Activated T-cell treated with anti-CD3 and anti-CD28 coated beads for 24 hours (primary cell): ENCODE measurements at places on chromosomes 6 and 20.
A peak's percentile ranks its signal among the peaks of the same experiment; 100 is the strongest.

GRCh38 chr20:25399037-25399430 is 8.4 kb upstream of the ABHD12 start:
- peak; percentile 16 for DNase-seq

DNA sequence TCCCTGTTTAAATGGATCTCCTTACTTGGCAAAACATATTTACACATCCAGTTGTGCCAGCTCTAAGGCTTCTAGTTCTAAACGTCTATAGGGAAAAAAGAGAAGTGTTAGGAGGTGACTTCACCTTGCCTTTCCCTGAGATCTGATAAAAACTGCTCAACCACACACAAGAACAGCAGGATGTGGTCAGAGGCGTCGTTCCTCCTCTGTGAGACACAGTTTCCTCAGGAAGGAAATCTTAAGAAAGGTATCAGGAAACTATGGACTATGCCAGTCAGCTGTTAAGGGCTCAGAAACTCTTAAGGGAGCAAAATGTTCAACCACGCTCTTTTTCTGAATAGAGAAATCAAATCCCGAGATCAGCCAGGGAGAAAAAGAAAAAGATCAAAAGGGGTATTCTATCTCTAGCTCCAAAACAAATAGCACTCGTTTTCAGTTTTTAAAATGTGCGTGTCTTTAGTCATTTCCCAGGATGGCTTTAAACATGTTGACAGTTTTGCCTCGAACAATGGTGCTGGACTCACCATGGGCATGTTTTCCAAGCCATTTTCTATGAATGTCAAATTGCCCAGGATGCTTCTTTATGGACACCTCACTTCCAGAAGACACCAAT is 154.5 kb downstream of the HACE1 start:
- peak; percentile 11 for DNase-seq

DNA sequence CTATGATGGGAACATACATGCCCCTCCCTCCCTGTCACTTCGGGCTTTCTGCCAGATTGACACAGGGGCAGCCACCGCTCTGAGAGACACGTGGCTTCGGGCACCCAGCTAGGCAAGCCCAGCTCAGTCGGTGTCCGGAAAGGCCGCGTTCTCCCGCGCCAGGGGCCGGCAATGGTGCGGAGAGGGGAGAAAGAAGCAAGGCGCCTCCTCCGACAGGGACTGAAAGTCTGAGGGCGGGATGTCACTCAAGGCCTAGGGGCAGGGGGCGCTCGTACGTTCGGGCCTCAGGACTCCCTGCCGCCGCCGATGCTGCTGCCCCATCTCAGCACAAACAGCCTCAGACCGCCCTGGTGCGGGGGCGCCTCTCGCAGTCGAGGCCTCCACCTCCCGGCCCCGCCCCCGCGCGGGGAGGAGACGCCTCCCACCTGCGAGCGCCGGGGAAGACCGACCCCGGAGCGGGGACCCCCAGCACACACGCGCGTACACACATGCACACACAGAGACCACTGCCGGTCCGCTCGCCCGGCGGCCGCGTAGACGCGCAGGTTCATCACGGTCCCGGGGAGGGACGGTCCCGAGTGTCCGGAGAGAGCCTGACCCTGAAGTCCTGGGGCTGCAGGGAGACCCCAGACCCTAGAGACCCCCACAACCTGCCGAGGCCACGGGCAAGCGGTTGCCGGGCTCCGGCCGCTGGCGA is 1.9 kb downstream of the GRM4 start:
- DNase-seq, result peak; percentile 14

DNA sequence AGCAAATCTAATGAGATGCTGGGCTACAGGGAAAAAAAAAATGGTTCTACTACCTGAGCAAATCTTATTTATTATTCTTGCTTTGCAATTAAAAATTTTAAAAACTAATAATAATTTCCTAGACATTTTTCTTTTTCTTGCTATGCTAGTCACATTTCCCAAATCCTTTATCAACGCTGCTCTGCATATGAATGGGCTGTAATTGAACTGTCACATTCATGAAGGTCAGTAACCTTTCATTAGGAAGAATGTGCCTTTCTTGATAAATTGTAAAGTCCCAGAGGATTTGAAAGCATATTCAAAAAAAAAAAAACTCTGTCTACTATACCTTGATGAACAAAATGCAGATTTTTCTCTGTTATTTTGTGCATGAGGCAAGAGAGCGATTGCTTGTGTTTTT is 538.7 kb upstream of the ID4 start:
- no peak for DNase-seq

DNA sequence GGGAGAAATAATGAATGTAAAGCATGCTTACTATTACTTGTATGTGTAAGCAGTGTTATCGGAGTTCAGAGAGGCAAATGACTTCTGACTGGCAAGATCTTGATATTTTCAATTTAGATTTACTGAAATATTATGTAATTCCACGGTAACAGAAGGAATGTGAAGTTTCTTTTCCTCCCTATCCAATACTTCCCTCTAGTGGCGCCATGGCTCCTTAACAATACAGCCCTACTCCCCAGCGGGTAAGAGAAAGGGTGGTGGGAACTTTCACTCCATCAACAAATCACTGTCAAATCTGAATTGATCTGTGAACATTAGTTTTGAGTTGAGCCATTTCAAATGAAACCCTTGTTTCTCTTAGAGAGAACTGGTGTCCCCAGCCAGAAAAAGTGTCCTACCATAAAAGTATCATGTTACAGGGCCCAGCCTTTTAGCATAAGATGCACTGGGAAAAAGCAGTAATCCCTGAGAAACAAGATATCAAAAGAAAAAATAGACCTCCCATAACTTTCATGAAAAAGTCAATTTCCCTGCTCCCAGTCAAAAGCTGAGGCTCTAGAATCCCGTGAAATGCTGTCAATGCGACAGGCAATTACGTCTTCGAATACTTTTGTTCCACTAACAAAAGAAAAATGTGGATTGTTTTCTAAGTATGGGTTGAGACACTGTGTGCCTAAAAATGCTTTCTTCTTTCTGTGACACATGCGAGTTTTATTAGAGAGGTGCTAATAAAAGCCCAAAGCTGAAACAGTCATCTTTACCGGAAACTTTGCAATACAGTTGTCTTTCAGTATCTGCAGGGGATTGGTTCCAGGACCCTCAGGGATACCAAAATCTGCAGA is 12.9 kb downstream of the COX7A2 start:
- no peak for DNase-seq
